Liver (tissue), 10 donors: ENCODE measurements at places on chromosomes 3 and 15. TPM values are rescaled to one million over a fixed set of nuclear protein-coding genes. Genes with fewer than 3 reads are reported as not detected.
A peak's percentile ranks its signal among the peaks of the same experiment; 100 is the strongest.

Gene NEK11
- total RNA-seq = 0.92 TPM

Gene ZNF80
- total RNA-seq = not detected

Gene GOLGA6A
- total RNA-seq = 1.4 TPM

Gene NME9
- not detected for total RNA-seq

Gene KNL1
- 3.5 TPM for total RNA-seq

Gene MUC13
- not detected for total RNA-seq

Gene KLF15
- total RNA-seq = 21.4 TPM

Gene STXBP5L
- not detected for total RNA-seq

Gene RSL24D1
- 33.3 TPM for total RNA-seq

DNA sequence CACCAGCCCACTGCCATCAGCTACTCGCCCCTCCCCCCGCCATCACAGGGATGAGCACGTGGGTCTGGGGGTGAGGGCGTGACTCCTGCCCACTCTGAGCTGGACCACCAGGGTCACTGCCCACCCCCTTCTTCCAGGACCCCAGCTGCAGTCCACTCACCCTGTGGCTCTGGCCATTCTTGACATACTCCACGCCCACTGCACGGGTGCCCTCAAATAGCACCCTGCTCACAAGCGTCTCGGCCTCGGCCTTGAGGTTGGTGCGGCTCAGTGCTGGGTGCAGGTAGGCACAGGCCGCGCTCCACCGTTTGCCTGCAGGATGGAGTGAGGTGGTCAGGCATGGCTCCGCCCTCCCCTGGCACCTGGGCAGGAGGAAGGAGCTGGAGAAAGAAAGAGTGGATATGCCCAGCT lies 23.9 kb downstream of the CHDH start:
- DNase-seq = no peak

- no peak for DNase-seq
Observed at GRCh38 chr15:98951493-98952320, 55.9 kb downstream of the PGPEP1L start.

DNA sequence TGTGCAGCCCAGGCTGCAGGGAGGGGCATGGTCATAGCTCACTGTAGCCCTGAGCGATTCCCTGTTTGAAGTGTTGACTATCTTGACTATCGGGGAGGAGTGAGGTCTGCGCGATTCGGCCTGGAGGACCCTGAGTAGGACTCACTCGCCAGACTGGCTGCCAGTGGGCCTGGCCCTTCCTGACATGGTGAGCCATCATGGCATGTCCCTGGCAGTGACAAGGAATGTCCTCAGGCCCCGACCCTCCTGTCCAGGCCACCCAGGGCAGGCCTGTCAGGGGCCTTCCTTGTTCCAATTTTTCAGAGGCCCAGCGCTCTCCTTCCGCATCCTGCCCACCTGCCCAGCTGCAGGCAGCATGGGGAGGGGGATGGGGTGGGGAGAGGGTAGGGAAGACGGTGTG lies 5.2 kb upstream of the OCA2 start:
- DNase-seq = no peak

DNA sequence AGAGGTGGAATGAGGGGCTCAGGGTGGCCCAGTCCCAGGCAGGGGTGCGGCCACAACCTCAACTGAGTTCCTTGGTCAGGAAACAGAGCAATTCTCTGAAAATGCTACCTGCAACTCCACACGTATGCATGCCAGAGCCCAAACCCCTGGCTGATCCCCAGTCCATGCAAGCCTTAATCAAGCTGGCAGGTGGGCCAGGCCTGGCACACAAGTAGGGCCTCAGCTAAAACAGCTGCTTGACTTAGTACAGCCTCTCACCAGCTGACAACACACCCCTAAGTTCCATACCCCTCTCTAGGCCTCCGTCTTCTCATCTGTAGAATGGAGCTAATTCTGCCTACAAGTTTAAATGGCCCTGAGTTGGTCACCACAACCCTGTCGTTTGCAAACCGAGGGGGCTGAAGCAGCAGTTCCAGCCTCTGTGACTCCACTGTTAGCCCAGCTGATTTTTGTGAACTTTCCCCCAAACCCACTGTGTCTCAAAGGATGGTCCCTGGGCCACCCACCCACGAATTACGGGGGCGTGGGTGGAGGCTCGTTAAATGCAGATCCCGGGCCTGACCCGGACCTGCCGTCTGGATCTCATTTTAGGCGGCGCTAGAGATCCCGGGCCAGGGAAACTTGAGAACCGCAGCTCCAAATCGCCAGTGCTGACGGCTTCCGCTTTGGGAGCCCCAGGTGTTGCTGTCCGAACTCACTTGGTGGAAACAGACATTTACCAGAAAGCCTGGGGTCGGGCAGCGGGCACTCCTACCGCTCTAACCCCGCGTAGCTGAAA lies 927 bp downstream of the CHDH start:
- DNase-seq = no peak

DNA sequence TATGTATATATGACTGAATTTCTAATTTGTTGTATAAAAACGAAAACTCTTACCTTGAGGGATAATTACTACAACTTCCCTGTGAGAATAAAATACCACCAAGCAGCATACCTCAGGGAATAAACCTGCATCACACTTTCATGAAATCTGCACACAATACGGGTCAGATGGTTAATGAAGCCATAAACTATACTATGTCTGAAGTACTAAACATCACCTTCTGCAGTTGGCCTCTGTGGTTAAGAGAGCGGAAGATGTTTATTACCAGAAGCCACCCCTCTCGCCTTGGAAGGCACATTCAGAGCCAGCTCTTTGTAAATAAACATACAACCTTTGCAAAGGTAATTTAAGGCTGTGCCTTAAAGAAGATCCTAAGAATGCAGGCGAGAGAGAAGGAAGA lies 462.1 kb upstream of the NR2F2 start:
- no peak for DNase-seq

DNA sequence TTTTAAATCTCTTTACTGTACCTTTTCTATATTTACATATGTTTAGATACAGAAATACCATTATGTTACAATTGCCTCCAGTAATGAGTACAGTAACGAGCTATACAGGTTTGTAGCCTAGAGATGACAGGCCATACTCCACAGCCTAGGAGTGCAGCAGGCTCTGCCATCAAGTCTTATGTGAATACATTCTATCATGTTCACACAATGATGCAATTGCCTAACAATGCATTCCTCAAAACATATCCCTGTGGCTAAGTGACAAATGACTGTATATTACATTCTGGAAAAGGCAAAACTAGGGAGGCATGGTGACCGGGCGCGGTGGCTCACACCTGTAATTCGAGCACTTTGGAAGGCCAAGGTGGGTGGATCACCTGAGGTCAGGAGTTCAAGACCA lies 192.4 kb upstream of the IGF1R start:
- DNase-seq = no peak

- no peak for DNase-seq
Observed at GRCh38 chr3:12822725-12823373, 18.5 kb downstream of the RPL32 start.

GRCh38 chr3:45034612-45035252 lies 8.6 kb downstream of the CLEC3B start:
- no peak for DNase-seq

GRCh38 chr15:28096670-28097431 lies 2.3 kb downstream of the OCA2 start:
- DNase-seq = peak; percentile 33

- DNase-seq = no peak
Observed at GRCh38 chr3:66748175-66748876, 247.5 kb upstream of the LRIG1 start.

DNA sequence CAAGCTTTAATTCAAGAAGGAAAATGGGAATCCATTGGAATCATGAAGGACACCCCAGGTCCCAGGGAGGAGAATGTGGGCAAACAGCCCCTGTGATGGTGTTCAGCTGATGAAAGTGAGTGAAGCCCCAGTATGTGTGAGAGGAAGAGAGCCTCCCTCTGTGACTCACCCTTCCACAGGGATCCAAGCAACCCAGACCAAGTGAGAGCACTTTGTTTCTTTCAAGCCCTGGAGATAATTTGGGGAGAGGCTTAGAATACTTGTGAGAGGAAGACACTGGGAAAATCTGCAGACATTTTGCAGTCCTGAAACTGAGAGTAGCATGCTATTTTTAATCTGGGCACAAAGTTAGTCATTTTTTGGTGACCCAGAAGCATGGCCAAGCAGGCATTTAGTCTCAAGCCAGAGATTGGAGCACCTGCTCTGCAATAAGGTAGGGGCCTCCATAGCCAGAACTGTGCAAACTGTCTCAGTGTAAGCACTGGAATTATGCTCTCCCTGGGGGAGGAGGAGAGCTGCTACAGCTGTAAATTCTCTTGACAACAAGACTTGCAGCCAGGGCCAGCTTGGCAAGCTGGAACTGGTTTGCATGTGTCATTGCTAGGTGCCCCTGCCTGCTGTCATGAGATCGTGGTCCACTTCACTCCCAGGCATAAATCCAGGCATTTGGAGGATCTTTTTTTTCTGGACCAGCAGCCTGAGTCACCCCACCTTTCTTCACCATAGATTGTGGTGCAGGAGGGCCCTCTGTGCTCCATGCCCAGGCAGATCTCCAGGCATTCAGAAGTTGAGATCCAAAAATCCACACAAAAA lies 537.8 kb upstream of the DPPA4 start:
- no peak for DNase-seq

DNA sequence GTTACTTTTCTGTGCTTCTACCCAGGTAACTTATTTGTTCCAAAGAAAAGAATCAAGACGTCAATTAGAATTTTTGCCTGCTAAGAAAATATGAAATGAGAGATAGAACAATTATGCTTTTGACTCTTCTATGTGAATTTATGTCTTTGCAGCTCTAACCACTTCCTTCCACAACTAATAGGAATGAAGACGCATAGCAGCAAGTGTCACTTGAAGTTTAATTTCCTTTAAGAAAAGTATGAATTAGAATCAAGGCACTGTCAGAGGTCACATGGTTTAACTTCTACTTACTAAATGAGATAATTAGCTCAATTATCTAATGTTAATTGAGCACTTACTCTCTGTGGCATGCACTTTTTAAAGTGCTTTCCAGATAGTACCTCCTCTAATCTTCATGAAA lies 3.3 kb downstream of the WDR49 start:
- no peak for DNase-seq

GRCh38 chr15:63942486-63943365 lies 103.6 kb downstream of the DAPK2 start:
- no peak for DNase-seq

- no peak for DNase-seq
Observed at GRCh38 chr3:118057086-118057485, 977.6 kb downstream of the IGSF11 start.

DNA sequence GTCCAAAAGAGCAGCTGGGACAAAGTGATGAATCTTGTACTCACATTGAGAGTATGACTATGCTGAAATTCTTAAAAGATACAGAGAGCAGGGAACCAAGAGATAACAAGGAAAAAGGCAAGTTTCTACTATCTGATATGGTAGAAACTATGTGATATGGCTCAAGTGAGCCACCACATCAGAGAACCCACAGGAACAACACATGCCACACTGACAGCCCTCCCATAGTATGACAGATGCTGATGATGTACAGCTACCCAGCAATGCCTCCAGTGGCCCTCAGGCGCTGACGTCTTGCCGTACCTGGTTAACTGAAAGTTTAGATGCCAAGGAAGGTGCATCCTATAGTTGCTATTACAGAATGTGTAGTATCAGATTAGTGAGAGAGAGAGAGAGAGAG lies 42.4 kb downstream of the CHAC1 start:
- DNase-seq = no peak

GRCh38 chr15:57205996-57206395 lies 170.3 kb upstream of the CGNL1 start:
- no peak for DNase-seq

DNA sequence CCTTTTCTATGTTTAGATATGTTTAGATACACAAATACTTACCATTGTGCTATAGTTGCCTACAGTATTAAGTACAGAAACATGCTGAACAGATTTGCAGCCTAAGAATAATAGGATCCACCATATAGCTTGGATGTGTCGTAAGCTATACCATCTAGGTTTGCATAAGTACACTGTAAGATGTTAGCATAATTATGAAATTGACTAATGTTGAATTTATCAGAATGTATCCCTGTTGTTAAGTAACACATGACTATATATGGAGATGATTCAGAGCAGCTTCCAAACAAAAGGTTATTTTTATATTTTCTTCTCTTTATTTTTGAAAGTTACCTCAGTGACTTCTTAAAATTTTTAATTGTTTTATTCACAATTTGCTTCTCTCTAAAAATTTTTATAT lies 2.4 kb downstream of the SLC28A2 start:
- no peak for DNase-seq

GRCh38 chr15:72487070-72487797 lies 13.1 kb downstream of the ARIH1 start:
- no peak for DNase-seq

DNA sequence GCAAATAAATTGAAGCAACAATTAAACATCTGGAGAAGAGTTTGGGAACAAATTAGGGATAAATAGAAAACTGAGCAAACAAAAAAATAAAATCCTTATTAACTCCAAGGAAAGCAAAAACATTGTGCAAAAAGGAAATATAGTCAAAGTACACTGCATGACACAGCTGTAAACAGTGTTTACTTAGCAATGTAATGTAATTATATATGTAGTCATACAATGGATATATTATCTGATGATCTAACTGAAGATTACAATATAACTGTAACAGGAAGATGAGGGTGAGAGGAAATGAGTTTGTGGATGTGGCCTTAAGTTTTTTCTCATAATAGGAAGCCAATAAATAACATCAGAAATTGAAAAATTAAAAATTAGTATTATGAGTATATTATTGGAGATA lies 42.5 kb downstream of the SCN10A start:
- DNase-seq = no peak

DNA sequence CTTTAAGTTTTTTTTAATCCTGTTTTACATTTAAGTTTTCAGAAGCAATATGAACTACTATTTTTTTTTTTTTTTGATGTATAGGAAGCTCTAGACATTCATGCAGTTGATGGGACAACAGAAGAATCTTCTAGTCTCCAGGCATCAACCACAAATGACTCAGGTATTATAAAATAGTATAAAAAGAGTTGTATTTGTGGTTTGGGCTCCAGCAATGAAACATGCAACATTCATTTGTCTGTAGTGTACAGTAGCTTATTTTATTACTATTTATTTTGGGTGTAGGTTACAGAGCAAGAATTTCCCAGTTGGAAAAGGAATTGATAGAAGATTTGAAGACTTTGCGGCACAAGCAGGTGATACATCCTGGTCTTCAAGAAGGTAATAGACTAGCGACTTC lies 38.6 kb downstream of the MGA start:
- no peak for DNase-seq

- no peak for DNase-seq
Observed at GRCh38 chr3:83033133-83033532, 1271.7 kb upstream of the GBE1 start.

GRCh38 chr15:80208758-80209734 lies 43.0 kb downstream of the CTXND1 start:
- no peak for DNase-seq

GRCh38 chr15:76309601-76310330 lies 1.5 kb downstream of the ETFA start:
- DNase-seq = no peak

DNA sequence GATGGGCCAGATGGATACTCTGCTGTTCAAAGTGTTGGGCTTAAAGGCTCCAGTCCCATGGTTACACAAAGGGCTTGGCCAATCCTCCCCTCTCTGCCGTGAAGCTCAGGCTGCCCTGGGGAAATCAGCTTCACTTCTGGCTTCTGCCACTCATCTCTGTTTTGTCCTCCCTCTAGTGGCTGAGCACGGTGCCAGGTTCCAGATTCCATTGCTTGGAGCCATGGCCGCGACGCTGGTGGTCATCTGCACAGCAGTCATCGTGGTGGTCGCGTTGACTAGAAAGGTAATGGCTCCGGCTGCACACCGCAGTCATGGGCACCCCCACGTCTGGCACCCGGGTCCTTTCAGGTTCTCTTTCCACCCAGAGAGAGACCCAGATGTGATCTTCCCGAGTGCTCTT lies 5.6 kb downstream of the TIGIT start:
- DNase-seq = no peak

- no peak for DNase-seq
Observed at GRCh38 chr15:41891226-41891625, 2.6 kb downstream of the SPTBN5 start.
